ENCODE measurements at places on chromosomes 11 and 22.

DNA sequence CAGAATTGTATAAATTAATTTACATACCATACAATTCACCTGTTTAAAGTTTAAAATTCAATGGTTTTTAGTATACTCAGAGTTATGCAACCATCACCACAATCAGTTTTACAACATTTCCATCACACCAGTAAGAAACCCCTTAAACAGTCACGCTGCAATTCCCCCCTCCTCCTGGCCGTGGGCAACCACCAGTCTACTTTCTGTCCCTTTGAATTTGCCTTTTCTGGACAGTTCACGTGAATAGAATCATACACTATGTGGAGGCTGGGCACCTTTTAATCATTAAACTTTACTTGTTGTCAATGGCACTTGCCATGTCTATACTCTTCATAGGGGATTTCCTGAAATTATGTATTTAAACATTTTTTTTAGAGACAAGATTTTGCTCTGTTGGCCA, 20.1 kb upstream of the SWAP70 start:
- DNase-seq: no peak

- no peak for DNase-seq
Observed at GRCh38 chr11:63019506-63019905, 3.9 kb upstream of the SLC22A8 start.

- no peak for DNase-seq
Observed at GRCh38 chr11:47864901-47865300, 16.8 kb upstream of the NUP160 start.

- DNase-seq: no peak
Observed at GRCh38 chr11:78958444-78958843, 383.8 kb upstream of the NARS2 start.

- no peak for DNase-seq
Observed at GRCh38 chr11:132589791-132590190, 942.5 kb downstream of the OPCML start.

- no peak for DNase-seq
Observed at GRCh38 chr11:126547691-126548090, 192.2 kb downstream of the ST3GAL4 start.

- no peak for DNase-seq
Observed at GRCh38 chr11:40166892-40167291, 1292.6 kb downstream of the LRRC4C start.

- no peak for DNase-seq
Observed at GRCh38 chr11:61814247-61814957, 2.4 kb downstream of the FADS1 start.

GRCh38 chr11:43933608-43934551, 8.6 kb upstream of the C11orf96 start:
- DNase-seq: no peak

GRCh38 chr22:41271787-41272186, 14.2 kb downstream of the RANGAP1 start:
- DNase-seq: no peak

GRCh38 chr11:2248762-2249161, 21.6 kb downstream of the ASCL2 start:
- DNase-seq: no peak

GRCh38 chr11:76266286-76267100, 60.2 kb upstream of the WNT11 start:
- DNase-seq: no peak

DNA sequence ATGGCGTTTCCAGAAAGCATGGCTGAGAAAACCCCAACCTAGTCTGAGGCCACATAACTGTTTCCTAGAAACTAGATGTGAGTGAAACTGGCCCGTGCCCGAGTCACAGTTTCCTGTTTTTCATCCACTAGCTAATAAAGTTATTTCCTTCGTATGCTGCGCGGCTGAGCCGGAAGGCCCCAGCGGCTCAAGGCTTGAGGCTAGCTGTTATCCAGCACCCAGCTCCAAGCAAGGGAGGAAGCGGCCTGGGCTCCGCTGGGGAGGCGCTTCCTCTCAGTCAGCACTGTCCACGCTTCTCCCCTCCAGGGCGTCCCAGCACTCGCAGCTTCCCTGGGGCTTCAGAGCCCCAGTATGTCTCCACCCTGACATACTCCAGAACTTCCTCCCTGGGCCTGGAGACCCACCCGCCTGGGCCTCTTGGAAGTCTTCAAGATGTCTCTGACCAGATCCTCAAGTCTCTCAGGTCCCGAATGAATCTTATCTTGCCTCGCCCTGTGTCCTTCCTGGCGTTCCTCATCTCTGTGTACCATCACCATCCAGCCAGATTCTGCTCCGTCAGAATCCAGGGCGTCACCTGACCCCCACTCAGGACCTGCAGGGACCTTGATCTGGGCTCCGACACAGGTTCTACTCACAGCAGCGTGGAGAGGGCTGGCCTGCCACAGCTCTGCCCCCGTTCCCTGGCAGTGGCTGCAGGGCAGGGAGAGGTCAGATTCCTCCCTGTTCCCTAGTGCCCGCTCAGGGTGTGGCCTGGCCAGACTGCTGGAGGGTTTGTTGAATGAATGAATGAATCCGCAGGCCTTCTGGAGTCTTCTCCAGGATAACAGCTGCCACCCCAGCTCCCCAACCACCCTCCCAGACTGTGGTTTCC, 81.9 kb downstream of the LRRC32 start:
- DNase-seq: peak; percentile 66

DNA sequence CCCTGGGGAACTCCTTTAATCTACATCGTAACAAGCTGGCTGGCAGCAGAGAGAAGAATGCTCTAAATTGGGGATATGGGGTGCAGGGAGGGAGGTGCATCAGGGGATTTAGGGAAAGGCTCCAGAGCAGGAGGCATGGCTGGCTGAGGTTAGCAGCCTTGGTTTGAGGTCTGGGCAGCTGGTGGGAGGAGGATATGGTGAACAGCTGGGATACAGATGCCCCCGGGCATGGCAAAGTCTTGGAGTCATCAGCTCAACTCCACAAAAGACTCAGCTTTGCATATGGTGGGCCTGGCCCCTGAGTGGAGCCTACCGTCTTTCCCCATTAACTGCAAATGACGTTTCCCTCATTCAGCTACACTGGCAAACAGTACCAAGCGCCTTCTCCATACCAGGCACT, 5.4 kb downstream of the FAM83F start:
- DNase-seq: no peak

All from stimulated activated naive CD8-positive, alpha-beta T cell treated with anti-CD3 and anti-CD28 coated beads, Interleukin-15, Interleukin-2, amounts not matched to agents 100 U/mL and 50 U/mL, for 24 hours (primary cell).